ENCODE measurements at places on chromosomes 4 and X.

DNA sequence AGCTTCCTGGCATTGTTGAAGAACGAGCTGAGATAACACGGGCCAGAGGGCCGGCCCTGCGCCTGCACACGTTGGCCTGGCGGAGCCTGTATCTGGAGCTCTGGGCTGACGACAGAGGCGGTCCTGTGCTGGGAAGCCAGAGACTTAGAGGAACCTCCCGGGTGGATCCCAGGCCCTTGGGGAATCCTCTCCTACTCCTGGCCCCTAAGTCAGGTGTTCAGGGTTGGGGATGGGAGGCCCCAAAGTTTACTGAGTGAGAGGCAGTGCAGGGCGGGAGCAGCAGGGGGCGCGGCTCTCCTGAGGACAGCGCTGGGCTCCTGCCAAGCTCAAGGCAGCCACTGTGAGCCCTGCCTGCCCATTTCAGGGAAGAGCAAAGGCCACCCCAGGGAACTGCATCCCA, 2.5 kb upstream of the HTRA3 start:
- no peak for DNase-seq

DNA sequence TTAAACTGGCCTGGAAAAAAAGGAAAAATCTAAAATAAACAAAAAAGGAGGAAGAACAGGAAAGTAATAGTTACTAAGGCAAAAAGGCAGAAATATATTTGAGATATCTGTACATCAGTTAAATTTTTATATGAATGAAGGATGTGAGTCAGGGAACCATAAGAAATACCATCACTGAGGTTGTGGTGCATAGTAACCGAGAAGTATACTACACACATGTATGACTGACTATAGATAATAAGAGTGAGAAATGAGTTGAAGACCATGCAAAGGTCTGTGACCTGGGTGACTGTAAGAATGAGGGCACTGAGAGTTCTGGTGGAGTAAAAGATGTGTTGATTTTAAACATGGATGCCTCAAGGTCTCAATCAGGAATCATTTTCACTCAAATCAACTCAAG, 220.6 kb upstream of the FAM241A start:
- DNase-seq: no peak

DNA sequence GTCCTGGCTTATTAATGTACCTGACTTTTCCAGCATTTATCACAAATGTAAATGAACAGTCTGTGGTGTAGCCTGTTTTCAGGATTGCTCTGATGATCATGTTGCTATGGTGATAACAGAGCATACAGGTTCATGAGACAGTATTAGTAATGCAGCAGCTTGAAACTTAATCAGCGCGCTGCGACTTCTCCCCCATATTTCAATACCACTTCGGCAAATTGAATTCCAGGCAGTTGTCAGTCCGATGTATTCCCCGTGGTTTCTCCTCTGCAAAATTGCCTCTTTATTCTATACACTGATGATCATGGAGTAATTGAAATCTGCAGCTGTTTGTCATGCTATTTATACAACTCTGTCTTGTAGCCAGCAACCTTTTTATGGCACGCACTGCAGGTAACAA, 239.3 kb downstream of the C4orf33 start:
- no peak for DNase-seq

GRCh38 chr4:4477391-4477790, 64.5 kb downstream of the STX18 start:
- DNase-seq: no peak

GRCh38 chr4:176444741-176445140, 125.0 kb downstream of the SPCS3 start:
- DNase-seq: no peak

GRCh38 chr4:8639777-8640720, 47.5 kb downstream of the CPZ start:
- DNase-seq: no peak

GRCh38 chr4:139639654-139640053, 26.0 kb upstream of the MGST2 start:
- no peak for DNase-seq

DNA sequence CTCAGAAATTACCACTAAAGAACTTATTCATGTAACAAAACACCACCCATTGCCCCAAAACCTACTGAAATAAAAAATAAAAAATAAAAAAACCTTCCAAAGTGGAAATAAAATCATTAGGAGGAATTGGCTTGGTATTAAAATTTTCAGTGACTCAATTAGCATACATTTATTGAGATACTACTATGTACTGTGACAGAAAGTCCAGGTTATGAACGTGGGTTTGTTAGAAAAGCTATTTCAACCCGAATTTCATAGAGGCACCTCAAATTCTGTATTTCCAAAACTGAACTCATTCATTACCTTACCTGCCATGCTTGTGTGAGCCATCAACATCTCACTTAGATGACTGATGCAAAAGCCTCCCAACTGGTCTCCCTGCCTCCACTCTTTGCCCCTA, 16.8 kb downstream of the KLHL5 start:
- no peak for DNase-seq

GRCh38 chr4:10891866-10892265, 207.3 kb upstream of the CLNK start:
- DNase-seq: no peak

DNA sequence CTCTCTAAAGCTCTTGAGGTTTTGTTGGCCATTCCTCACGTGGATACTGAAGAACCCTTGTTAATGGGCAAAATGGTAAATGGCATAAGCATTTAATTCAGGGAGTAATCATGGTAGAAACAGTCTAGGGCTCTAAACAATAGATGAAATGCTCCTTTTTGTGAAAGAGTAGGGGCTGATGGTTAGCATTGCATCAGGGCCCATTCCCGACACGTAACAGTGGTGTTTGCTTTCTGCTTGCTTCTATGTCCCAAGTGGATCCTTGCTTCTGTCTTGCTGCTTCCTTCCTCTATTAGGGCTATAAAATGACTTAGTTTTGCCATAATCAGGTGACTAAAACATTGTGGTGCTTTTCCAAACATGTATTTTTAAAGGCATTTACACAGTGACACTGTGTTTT, 230.9 kb upstream of the AFF2 start:
- DNase-seq: no peak

- DNase-seq: no peak
Measured at GRCh38 chr4:39637586-39638353, 895 bp downstream of the SMIM14 start.

DNA sequence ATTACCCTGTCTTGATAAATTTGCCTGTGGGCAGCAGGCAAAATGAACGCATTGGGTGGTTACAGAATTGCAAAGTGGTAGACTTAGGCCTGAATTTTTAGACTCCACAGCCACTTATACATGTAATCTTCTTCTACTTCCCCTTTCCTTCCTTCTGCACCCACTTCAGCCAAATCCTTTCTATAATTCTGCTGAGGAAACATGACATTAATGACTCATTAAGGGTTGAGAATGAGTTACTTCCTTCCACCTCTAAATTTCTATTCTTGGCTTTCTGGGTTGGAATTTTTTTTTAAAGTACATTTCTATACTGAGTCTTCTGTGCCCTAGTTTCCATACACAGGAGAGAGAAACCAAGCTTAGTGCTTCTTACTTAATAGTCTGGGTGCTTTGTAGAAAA, 10.1 kb downstream of the PAPSS1 start:
- no peak for DNase-seq

DNA sequence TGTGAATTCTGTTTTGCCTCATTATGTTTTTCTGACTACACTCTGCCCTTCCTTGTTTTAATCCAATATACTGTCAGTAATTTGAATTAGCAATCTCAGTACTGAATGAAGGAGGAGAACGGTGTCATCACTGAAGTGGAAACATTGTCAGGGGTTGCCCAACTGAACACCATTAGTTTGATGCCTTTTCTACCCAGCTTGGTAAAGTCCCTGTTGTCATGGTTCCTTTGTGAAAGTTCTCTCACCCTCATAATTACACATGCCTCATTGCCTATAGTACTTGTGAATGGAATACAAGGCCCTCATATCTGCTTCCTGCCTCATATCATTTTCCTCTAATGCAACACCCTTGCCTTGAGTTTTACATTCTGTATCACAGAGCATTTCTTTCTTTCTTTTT, 76.9 kb downstream of the RRAGB start:
- no peak for DNase-seq
